ENCODE measurements at places on chromosomes 1 and 21.

DNA sequence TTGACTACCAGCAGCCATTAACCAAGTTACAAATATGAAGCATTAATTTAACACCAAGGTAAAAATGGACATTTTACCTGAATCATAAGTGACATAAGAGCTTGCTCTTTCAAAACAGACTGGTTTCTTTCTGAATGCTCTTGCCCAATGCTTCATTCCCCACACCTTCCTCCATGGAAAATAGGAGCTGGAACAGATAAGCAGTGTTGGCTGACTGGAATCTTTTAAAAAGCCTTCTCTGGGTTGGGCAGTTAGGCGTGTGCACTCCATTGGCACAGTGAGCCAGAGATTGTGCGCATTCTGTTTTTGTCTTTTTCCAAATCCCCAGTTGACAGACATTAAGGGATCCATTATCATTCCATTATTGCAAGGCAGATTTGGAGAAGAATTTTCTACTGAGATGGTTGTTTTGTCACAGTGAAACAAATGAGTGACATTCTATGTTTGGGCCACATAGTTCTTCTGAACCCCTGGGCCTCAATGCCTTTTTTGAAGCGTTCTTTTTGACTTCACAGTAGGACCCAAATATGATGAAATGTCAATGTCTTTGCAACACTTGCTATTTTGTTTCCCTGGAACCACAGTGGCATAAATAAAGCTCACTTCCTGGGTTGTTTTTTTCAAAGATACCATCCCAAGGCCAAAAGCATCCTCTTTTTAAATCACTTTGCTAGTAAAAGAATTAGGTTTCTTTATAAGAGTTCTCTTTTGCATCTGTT, 32.3 kb downstream of the LRRC8B start:
- no peak for DNase-seq

DNA sequence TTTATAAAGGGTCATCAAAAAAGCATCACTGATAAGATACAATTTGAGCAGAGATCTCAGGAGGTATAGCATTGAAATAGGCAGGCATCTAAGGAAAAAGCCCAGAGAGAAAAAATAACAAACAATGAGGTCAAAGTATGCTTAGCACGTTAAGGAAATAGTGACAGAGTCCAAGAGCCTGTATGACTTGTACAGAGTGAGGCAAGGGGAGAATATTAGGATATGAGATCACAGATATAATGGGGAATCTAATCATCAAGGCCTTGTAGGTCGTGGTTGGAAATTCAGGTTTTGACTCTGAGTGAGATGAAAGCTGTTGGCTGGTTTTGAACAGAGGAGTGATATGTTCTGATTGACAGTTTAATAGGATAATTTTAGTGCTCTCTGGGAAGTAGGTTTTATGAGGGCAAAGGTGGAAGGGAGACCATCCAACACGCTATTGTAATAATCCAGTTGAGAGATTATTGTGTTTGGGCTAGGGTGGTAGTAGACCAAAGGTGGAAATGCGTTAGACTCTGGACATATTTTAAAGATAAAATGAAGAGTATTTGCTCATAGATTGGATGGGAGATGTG, 644.6 kb upstream of the TMPRSS15 start:
- DNase-seq, result no peak

- no peak for DNase-seq
Measured at GRCh38 chr1:57411262-57411661, 12.6 kb downstream of the DAB1 start.

DNA sequence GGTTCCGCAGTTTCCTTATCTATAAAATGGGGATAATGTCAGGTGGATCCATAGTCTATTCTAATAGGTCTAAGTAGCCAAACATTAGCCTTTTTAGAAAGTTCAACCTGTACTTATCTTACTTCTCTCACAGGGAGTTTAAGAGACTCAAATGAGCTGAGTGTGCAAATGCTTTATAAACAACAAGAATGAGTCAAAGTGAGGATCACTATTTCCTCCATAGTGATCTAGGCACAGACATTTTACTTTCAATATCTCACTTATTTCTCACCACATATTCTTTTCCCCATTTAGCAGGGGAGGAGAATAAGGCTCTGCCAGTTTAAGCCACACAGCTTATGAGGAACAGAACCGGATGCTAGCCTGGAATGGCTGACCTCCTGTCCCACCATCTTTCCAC, 92.1 kb upstream of the LMO4 start:
- DNase-seq, result no peak

GRCh38 chr1:161374373-161374772, 6.7 kb upstream of the CFAP126 start:
- DNase-seq, result no peak

Measured in activated CD8-positive, alpha-beta memory T cell treated with anti-CD3 and anti-CD28 coated beads for 4 hours (primary cell).